ENCODE measurements at places on chromosomes 12 and 14.
A peak's percentile ranks its signal among the peaks of the same experiment; 100 is the strongest.

DNA sequence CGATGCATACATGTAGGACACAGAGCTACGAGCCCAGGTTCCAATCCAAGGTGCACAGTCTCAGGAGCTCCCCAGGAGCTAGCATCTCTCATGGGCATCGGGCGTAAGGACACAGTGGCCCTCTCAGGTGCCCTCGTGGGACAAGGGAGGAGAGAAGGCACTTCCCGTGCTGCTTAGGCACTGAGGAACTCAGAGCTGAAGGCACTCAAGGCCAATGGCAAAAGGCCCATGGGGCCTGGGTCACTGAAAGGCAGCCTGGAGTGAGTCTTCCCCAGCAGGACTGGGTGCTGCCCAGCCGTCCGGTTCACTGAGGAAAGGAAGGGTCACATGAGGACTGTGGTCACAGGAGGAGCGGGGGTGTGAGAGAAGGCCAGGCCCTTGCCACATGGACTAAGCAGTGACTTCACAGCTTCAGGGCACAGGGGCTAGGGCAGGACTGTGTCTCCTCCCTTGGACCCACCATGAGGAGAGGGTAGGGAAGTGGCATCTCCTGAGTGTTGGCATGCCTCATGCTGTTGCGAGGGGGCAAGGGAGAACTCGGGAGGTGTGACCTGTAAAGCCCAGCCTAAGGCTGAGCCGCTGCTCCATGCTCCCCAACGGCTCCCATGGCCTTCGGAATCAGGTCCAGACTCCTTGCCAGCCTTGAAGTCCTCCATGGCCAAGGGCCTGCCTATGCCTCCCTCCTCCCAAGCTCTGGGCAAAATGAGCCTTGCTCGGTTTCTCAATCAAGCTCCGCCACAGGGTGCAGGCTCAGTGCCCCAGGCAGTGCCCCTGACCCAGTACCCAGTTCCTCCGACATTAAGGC, 51.8 kb downstream of the CHGA start:
- no peak for DNase-seq

DNA sequence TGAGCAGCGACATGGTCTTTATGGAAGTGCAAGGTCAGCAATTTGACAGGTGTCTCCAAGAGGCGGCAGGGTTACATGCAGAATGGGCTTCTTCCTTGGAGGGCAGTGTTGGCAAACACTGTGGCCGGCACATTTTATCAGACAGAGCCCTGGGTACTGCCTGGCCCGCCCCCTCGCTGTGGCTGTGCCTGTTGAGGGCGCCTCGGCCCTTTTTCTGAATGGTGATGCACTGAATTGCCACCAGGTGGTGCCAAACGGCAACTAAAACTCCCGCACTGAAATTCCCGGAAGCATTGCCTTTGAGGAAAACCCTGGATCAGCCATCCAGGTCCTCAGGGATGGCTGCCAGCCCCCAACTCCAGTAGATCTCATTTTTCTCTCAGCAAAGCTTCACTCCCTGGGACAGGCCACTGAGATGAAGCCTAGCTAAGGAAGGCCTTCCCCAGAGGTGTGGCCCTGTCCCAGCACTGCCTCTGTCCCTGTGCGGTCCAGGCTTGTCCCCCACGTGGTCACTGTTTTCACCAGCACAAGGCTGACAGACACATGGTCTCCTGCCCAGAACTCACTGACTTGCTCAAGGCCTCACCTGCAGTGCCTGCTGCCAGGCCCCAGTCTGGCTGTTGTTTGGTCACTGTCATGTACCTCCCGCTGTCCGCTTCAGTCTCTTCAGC, 73.6 kb downstream of the TESC start:
- DNase-seq: peak; percentile 26

DNA sequence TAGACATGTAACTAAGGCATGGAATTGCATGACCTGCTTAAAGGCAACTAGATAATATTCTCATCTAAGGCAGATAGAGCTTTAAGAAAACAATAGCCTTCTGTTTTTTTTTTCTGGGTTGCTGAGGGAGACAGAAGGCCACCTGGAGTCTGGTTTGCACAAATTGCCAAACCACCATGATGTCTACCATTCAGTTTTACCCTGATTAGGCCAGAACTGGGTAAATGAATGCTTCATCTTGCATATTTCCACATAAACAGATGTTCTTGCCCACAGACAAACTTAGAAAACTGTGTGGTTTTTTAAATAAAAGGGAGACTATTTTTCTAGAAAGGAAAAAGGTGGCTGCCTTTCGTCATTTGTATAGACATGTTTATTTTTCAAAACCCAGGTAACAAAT, 278.7 kb upstream of the PRICKLE1 start:
- no peak for DNase-seq

DNA sequence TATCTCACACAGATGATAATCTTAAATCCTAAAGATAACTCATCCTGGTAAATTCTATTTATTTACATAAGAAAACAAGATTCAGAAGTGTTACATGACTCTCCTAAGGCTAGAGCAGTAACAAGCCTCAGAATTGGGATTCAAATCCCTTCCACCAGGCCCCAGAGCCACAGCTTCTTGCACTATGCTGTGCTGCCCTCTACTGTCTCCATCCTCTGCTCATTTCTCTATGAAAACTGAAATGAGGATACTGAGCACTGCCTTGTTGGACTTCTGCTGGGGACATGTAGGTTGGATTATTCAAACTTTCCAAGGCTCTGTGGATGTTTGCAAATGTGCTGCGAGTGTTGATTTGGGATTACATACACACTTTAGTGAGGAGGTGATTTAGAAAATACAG, 23.5 kb upstream of the C12orf50 start:
- DNase-seq: no peak

DNA sequence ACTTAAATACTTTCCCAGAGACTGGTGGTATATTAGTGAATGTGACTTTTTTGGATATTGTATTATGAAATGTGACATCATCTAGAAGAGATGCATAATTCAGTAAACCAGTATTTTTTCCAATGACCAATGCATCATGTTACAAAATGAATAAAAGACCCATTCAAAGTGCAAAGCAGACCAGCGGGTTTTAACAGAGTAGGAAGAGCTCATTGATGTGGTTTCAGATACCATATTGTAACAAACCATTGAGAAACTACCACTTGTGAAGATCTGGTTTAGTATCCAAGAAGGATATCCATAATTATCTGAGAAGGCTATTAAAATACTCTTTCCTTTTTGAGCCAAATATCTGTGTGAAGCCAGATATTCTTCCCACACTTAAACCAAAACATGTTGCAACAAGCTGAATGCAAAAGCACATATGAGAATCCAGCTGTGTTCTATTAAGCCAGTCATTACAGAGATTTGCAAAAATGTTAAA, 47.7 kb downstream of the MVK start:
- DNase-seq: no peak

GRCh38 chr12:93677195-93678064, at the start of gene CRADD:
Gene CRADD (plus strand): TSS chr12:93677375.
- DNase-seq: peak; percentile 79

DNA sequence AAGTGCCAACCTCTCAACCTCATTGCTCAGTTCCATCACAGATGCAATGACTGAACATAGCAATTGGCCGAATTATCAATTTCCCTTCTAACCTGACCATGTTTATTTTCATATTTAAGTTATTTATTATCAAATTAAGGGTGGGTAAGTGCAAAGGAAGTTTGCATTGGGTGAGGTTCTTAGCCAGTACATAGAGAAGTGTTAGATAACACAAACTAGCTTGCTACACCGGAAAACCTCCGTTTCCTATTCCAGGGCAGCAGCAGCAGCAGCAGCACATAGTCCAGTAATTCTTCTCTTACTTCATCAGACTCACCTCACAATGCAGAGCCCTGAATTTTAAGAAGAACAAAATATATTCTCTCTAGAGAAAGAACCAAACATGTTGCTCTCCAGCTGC, 200.5 kb upstream of the OR4E1 start:
- DNase-seq: no peak

Measured in activated effector memory CD4-positive, alpha-beta T cell treated with Interleukin-2 at 50 U/mL for 16 hours (primary cell).